NCI-H1436 (cell line): ENCODE measurements at places on chromosomes 3 and 15.

DNA sequence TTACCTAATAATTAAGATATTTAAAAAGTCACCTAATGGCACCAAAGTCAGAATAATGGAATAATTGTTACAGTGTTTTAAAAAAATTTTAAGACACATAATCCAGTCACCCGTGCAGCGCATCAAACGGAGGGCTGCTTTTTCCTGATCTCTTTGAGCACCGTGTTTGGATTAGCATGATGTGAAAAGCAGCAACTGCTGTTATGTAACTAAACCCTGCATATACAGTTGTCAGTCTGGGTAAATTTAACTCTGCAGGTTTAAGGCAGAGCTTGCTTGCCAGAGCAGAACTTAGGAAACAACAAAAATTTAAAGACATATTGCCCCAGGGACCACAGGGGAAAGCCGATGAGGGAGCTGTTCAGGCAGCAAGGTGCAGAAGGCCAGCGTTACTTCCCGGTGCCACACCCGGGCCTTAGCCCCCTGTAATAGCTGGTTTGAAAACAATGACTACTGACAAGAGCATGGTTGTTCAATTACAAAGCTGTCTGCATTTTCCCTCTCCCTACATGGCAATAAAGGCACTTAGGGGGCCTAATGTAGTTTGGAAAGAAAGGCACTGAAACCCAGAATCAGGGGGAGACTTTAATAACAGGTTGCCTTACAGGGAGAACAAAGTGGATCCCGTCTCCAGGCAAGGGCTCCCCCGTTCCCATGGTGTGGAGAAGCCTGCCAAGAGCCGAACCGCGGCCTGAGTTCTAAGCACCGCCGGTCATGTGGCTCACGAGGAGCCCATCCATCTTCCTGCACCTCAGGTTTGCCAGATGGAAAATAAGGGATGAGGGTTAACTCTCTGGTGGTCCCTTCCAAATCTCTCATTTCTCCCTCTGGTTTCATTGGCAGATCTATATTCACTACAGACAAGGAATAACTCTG is 32.2 kb downstream of the RORA start:
- no peak for DNase-seq

DNA sequence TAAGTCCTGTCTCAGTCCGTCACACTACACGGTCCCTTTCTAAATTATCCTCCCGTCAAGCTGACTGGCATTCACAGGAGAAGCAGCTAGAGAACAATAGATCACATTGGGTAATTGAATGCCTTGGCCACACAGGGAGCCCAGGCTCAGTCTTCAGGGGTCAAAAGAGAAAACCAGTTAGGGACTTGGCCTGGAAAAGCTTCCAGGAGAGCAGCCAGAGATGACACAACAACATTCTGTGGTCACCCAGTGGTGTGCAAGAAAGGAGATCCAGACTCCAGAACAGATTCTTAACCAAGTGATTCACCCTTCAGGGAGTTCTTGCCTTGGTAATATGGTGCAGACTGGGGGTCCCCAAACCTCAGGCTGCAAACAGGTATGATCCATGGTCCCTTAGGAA is 15.9 kb downstream of the ARHGAP31 start:
- DNase-seq = no peak

DNA sequence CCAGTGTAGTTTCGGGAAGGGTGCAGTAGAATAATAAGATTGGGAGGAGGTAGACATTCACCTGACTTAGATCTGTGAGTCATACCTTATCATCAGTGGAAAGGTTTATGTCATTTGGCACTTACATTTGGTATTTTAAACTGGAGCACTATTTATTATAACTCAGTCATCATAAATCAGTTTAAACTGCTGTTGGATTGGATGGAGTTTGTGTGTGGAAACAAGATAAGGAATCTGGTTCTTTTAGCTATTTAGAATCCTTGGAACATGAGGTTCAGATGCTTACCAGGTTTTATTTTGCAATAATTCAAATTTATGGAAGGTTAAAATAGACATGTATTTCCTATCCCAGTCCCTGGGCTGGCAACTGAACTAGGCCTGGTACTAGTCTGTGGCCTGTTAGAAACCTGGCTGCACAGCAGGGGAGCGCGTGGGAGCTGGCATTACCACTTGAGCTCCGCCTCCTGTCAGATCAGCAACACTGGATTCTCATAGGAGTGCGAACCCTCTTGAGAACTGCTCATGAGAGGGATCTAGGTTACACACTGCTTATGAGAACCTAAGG is 34.5 kb downstream of the ZFAND6 start:
- peak; percentile 7 for DNase-seq

DNA sequence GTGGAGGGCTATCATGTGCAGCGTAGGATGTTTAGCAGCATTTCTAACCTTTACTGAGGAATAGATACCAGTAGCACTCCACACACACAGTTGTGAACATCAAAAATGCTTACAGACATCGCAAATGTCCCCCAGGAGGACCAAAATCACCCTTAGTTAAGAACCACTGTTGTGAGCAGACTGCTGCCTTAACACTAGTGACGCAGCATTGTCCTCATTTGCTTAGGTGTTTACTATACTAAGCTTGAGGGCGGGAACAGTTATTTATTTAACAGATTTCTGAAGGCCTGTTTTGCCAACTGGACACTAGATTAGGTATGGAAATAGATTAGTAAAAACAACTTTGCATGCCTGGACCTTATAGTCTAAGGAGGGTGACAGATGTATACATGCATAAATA is 2.3 kb downstream of the PPP2R3A start:
- DNase-seq = no peak

- DNase-seq = no peak
Observed at GRCh38 chr3:42731476-42732195, 29.0 kb upstream of the HHATL start.

GRCh38 chr15:95121191-95121590 is 889.8 kb downstream of the MCTP2 start:
- no peak for DNase-seq

DNA sequence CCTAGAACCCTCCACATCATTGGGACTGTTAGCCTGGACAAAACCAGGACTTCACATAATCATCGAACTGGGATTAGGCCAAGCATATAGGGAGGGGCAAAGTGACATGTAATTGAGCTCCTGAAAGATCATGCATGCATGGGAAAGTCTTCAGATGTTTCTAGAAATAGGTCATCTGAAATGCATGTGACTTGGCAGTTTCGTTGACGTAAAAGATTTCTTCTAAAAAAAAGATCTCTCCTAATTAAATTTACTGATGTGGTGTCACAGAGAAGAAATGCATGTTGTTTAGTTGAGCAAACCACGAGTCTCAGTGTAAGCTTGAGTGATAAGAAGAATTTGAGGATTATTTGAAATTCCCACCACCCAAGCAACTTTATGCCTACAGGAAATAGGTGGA is 70.0 kb upstream of the LIMD1 start:
- no peak for DNase-seq

GRCh38 chr3:31790193-31791089 is 190.6 kb downstream of the OSBPL10 start:
- no peak for DNase-seq

DNA sequence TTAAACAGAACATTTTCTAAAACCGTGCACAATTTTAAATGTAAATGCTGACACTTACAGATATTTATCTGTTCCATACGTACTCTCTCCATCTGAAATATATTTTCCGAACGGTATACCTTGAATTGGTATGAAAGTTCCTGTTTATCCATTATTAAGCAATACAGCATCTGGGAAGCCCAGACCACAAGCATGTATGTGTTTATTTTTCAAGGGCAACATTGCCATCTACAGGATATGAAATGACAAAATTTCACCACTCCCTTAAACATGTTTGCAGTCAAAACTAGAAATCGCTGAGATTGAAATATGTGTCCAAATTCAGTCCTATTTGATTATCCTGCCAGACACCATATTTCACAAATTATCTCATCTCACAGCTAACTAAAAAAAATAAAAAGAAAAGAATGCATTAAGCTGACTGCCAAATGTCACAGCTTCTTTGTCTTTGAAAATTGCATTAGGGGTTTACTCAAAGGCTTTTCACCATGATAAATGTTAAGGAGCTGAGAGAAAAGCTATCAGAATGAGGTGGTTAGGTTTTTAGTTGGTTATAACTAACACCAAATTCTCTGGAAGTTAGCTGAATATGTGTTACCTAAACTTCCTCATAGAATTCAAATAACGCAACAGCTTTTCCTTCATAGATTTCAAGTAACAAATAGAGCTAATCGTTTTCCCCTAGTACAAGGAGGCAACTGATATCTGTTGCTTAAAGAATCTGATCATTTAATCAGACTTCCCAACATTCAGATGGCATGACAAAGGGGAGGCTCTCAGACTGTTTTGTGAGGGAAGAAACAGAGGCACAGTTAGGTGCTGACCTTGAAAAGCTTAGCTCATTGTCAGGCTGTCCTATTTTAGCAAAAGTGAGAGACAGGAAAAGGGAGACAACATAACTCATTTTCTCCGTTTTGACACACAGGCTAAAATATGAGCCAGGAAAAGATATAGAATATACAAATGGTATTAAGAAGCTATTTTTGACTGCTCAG is 533.1 kb downstream of the TBL1XR1 start:
- DNase-seq = peak; percentile 70

DNA sequence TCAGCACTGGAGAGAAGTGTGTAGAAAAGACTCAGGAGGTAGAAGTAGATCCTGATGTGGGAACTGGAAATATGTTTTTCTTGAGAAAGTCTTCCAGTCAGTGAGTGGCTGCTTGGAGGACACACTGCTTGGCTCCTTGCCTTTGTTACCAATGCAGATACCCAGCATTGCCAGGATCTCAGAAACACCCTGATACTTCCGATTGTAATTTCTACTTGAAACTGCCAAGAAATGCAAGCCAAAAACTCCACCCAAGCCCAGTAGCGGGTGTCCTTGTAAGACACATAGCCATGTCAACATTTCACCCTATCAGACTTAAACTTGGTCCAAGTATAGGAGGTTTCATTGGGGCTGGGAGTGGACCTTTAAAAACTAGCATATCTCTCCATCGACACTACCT is 141.8 kb downstream of the ALDH1A2 start:
- no peak for DNase-seq

DNA sequence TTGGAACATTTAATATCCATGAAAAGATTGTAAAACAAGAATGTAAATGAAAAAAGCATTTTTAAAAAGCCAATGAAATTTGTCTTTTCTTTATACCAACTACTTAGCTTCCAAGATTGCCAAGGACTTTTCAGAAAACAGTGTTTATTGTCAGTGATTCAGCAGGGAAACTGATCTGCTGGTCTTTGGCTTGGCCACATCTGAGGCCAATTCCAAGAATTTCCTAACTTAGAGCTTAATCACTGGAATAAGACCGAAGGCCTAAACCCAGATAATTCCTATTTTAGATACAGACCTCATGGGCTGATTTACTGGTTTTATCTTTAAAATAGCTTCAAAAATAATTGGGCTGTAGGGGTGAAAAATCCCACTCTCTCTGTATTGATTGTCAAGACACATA is 260.5 kb upstream of the RORA start:
- no peak for DNase-seq

GRCh38 chr15:39313881-39314280 is 267.0 kb upstream of the THBS1 start:
- no peak for DNase-seq

DNA sequence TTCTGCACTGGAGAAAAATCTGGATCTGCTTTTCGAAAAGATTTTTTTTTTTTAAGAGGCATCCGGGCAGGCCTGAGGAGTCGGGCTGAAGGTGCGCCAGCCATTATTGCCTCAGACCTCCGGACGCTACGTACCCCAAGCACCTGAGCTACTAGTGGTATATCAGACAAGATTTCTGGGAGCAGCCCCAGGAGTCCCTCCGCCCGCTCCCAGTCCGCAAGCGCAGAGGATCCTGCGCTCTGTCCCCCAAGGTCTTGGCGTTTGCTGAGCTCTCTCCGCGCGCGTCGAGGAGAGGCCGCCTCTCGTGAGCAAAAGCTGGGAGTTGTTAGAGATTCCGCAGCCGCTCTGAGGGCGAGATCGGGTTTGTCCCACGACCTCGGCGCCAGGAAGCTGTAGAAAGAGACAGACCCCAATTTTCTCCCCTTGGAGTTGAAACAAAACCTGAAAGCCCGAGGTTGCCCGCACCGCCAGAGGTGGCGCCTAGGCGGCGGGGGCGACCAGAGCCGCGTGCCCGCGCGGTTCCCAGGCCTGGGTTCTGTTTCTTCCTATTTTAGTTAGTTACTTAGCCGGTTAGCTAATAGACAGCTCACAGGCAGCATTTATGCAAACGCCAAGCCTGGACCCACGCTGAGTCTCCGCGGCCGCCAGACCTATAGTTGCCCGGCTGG is 72.5 kb upstream of the POLG start:
- DNase-seq = peak; percentile 80

DNA sequence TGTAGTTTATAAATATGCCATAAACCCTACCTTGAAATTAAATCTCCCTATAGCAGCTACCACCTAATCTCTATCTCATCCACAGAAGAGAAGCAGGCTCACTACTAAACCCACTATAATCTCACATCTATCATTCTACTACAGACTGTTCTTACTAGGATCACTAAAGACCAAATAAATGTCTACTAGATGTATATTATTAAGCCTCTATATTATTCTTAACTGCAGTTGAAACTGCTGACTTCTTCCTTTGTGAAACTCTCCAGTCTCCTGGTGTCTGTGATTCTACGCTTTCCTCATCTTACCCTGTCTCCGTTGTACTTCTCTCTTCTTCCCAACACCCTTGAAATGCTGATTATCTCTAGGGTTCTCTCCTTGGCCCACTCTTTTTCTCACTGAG is 1154.0 kb downstream of the IGSF11 start:
- no peak for DNase-seq

DNA sequence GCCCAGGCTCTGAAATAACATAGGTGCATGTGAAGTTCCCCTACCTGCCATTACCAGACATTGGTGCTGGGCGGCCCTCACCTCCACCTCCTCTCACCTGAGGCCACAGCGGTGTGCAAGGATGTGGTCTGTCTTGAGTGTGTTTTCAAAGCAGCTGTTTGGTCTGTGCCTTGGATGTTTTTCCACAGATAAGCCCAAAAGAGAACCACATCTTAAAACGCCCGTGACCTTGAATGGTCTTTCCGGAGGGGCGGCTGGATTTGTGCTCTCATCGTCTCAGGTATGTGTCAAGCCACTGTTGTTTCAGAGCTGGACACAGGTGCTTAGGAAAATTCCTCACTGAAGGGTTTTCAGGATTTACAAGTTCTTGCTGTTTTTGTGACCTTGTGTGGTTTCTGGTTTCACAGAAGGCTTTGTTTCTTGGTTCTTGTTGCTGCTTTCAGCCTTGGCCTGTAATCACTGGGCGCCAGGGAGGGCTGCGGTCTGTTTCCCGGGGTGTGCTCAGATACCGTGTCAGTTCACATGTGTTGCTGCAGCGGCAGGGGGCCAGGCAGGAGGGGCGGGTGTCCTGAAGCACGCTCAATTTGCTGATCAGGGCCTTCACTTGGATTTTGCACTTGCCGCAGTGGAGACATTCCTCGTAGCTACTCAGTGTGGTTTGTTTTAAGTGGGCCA is 128.4 kb downstream of the IGF1R start:
- no peak for DNase-seq

- no peak for DNase-seq
Observed at GRCh38 chr15:99071091-99071680, 33.7 kb upstream of the SYNM start.

GRCh38 chr3:11919390-11919789 is 72.7 kb upstream of the TAMM41 start:
- no peak for DNase-seq

GRCh38 chr3:104856741-104857140 is 510.0 kb upstream of the ALCAM start:
- DNase-seq = no peak

GRCh38 chr15:75104804-75105557 is 81.6 kb downstream of the PPCDC start:
- DNase-seq = peak; percentile 44

GRCh38 chr15:68834346-68834745 is 13.7 kb upstream of the ANP32A start:
- no peak for DNase-seq

GRCh38 chr3:117700573-117701360 is 991.2 kb downstream of the TUSC7 start:
- no peak for DNase-seq

GRCh38 chr3:33152363-33153360 is 38.8 kb downstream of the CRTAP start:
- DNase-seq = no peak
